ENCODE measurements at places on chromosomes 11 and 22. TPM values are rescaled to one million over a fixed set of nuclear protein-coding genes. Genes with fewer than 3 reads are reported as not detected.
A peak's percentile ranks its signal among the peaks of the same experiment; 100 is the strongest.

DNA sequence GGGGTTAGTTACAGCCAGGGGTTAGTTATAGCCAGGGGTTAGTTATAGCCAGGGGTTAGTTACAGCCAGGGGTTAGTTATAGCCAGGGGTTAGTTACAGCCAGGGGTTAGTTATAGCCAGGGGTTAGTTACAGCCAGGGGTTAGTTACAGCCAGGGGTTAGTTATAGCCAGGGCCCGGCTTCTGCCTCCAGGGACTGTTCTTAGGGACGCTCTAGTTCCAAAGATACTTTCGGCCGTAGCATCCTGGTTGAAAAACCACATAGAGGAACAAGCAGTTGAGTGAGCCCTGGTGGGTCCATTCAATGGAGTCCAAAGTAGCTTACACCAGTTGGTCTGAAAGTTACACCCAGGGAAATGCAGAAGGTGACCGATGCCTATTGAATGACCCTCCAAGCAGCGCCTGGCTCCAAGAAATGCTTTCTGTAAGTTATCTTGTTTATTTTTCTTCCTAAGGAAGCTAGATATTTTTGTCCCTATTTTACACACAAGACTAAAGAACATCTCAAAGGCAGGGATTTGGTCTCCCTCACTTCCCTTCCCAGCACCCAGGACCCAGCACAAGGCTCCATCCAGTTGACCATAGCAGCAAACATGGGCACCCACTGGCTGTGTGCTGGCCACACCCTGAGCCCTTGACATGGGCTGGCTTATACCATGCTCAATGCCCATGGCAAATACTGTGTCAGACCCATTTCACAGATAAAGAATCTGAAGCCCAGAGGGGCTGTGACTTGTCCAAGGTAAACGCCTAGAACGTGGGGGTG lies 49.7 kb upstream of the SHISAL1 start:
- H3K4me3 ChIP-seq = no peak overlapping the region
- no peak overlapping the region for H3K27ac ChIP-seq
- H3K4me1 ChIP-seq = no peaks in the 10 kb centered on the region
- peaks cover 11% of the 10 kb centered on the region for H3K27me3 ChIP-seq
- H3K36me3 ChIP-seq = no peaks in the 10 kb centered on the region

- H3K27ac ChIP-seq = no peak overlapping the region
- H3K36me3 ChIP-seq = no peaks in the 10 kb centered on the region
- H3K4me3 ChIP-seq = no peak overlapping the region
- DNase-seq = no peak
- H3K27me3 ChIP-seq = peaks cover 6% of the 10 kb centered on the region
These were observed 66.0 kb upstream of the GRAMD1B start for GRCh38 chr11:123364080-123364479.

DNA sequence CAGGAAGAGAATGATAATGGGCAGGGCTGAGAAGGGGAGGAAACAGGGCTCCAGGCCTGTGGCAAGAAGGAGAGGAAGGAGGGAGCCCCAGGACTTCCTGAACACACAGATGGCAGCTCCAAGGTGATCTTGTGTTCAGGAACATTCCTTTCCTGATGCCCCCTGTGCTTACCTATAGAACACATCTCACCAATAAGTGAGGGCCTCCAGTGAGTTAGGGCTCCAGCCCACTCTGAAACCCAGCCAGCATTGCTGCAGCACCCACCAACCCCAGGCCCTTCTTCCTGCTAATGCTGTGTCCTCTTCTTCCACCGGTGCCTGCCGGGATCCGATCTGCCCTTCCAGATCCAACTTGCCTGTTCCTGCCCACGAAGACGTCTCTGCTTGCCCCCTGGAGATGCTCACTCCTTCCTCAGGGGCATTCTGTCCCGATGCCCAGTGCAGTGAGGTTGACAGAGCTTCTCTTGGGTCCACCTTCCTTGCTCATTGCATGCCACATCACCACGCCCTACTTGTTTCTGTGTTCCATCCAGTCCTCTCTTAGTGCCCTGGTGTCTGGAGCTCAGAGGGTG lies 17.4 kb downstream of the ANKK1 start:
- H3K4me1 ChIP-seq = peaks cover 38% of the 10 kb centered on the region
- no peaks in the 10 kb centered on the region for H3K36me3 ChIP-seq
- DNase-seq = no peak

The USH1C gene
- total RNA-seq = 1.4 TPM

The CCDC188 gene
- total RNA-seq = not detected

DNA sequence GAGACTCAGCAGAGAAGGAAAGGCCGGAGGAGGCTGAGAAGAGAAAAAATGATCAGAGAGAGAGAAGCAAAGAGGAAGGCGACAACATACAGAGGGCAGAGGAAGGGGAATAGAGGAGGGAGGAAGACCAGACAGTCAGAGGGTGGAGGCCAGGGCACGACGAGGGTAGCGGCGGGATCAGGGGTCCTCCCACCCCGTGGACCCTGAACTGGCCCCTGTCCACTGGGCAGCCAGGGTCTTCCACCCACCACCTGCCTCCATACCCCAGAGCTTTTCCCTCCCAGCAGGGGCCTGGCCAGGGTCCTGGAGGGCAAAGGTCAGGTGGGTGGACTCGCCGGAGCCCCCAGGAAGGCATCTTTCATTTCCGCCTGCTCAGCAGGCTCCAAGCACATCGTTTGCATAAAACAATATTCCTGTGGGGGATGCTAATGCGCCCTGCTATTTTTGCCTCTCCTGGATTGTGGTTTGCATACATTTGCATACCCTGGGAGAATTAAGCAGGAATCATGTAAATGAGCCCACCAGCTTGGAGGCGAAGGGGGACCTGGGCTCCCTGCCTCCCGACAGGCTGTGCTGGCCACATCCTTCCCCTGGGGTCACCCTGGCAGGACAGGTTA lies 394.1 kb downstream of the MN1 start:
- peaks cover 4% of the 10 kb centered on the region for H3K36me3 ChIP-seq
- peaks cover 3% of the 10 kb centered on the region for H3K27me3 ChIP-seq
- DNase-seq = no peak
- H3K4me1 ChIP-seq = no peaks in the 10 kb centered on the region
- H3K4me3 ChIP-seq = no peak overlapping the region

The CHST1 gene
- 275 TPM for total RNA-seq

DNA sequence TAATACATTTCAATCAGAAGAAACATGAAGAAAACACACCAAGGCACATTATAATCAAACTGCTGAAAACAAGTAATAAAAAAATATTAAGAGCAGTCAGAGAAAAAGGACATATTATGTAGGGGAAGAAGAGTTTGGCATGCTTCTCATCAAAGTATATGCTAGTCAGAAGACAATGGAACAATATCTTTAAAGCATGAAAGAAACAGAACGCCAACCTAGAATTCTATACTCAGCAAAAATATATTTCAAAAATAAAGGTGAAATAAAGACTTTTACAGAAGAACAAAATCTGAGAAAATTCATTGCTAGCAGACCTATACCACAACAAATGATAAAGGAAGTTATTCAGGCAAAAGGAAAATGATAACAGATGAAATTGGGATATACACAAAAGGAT lies 34.6 kb upstream of the ANO1 start:
- H3K4me1 ChIP-seq = no peaks in the 10 kb centered on the region
- no peak for DNase-seq
- no peak overlapping the region for H3K27ac ChIP-seq
- peaks cover 12% of the 10 kb centered on the region for H3K36me3 ChIP-seq
- H3K4me3 ChIP-seq = no peak overlapping the region

DNA sequence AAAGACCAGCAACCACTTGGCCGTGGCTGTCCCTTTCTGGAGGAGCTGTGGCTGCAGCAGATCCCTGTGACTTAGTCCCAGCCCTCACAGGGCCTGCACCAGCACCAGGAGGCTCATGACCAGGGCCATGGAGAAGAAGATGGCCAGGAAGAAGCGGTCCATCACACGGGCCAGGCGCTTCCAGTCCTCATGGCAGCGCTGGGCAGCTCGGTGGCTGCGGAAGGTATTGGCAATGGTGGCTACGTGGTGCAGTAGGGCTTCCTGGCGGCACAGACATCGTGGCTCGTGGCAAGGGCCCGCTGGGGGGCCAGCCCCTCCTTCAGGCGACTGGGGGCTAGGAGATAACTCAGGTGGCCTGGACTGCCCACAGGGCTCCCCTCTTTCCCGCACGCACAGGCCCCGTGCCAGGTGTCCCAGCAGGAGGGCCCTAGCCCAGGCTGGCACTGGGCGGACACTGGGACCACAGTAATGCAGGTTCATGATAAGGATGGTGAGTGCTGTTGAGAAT lies 5.1 kb downstream of the CHRNA10 start:
- no peak overlapping the region for H3K4me3 ChIP-seq
- no peak overlapping the region for H3K27ac ChIP-seq
- peaks cover 10% of the 10 kb centered on the region for H3K27me3 ChIP-seq
- peaks cover 3% of the 10 kb centered on the region for H3K4me1 ChIP-seq

- H3K4me3 ChIP-seq = peak overlapping the region; percentile 76
- peaks cover 42% of the 10 kb centered on the region for H3K36me3 ChIP-seq
- peaks cover 64% of the 10 kb centered on the region for H3K4me1 ChIP-seq
- peaks cover 7% of the 10 kb centered on the region for H3K27me3 ChIP-seq
These were observed 2.6 kb downstream of the AP1B1 start for GRCh38 chr22:29385748-29386147.

- no peaks in the 10 kb centered on the region for H3K4me1 ChIP-seq
- no peak overlapping the region for H3K4me3 ChIP-seq
- H3K36me3 ChIP-seq = no peaks in the 10 kb centered on the region
- H3K27ac ChIP-seq = no peak overlapping the region
These were observed 323.3 kb upstream of the ZC3H12C start for GRCh38 chr11:109769858-109770257.

DNA sequence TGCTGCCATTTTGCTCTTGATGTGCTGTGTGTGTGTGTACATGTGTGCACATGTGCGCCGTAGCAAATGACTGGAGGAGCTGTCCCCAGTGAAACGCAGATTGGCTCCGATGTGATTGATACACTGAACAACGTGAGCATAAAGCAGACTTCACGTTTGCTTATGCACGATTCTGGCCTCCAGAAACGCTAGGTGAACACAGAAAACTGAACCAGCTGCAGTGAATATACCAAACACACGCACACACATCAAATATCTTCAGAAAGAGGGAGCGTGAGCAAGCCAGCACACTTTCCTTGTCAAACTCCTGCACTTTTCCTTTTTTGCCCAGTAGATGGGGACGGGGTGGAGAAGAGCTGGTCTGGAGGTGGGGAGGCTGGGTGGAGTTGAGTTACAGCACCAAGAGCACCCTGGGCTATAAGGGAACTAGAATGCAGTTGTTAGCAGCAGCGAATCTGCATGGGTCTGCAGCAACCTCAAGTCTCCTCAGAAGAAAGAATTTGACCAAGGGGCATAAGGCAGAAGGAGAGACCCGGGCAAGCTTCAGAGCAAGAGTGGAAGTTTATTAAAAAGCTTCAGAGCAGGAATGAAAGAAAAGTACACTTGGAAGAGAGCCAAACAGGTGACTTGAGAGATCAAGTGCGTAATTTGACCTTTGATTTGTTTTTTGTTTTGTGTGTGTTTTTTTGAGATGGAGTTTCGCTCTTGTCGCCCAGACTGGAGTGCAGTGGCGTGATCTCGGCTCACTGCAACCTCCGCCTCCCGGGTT lies 77.8 kb upstream of the CADM1 start:
- H3K36me3 ChIP-seq = no peaks in the 10 kb centered on the region
- H3K27me3 ChIP-seq = peaks cover 4% of the 10 kb centered on the region
- no peak overlapping the region for H3K27ac ChIP-seq
- peaks cover 2% of the 10 kb centered on the region for H3K4me1 ChIP-seq
- DNase-seq = no peak
- H3K4me3 ChIP-seq = no peak overlapping the region

DNA sequence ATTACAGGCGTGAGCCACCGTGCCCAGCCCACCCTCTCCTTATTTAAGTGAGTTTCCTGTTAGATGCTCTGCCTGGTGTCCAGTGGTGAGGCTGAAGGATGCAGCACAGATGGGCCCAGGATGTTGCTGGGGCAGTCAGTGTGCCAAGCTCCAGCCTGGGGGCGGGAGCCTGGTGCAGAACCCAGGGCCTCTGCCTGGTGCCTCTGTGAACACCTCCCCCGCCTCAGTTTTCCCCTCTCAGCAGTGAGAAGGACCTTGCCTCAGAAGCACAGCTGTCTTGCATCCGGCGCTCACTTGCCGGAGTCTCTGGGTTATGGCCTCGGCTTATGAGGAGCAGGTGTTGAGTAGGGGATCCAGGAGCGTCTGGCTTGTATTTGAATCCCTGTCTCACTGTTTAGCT lies 116.2 kb downstream of the KIAA1671 start:
- no peak overlapping the region for H3K4me3 ChIP-seq
- peaks cover 4% of the 10 kb centered on the region for H3K36me3 ChIP-seq

The SCT gene
- 1.8 TPM for total RNA-seq

DNA sequence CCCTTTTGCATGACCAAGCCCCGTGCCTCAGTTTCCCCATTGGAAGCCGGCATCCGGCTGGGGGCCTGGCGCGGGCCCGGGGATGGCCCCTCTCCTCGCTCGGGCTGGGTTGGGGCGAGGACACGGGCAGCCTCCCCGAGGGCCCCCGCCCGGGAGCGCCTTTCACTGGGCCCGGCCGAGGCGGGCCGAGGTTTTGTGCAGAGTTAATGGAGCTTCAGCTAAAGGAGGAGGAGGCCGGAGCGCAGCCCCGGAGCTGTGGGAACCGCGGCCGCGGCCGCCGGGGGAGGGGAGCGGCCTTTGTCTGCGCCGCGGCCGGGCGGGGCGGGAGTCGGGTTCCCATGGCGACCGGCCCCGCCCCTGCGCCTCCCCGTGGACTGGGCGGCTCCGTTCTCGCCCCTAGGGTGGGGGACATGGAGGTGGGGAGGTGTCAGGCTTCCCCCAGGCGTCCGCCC lies 1.4 kb upstream of the MAPK11 start:
- H3K4me3 ChIP-seq = no peak overlapping the region
- peaks cover 4% of the 10 kb centered on the region for H3K36me3 ChIP-seq
- no peaks in the 10 kb centered on the region for H3K4me1 ChIP-seq
- peaks cover 2% of the 10 kb centered on the region for H3K27me3 ChIP-seq
- peak; percentile 69 for DNase-seq
- no peak overlapping the region for H3K27ac ChIP-seq

DNA sequence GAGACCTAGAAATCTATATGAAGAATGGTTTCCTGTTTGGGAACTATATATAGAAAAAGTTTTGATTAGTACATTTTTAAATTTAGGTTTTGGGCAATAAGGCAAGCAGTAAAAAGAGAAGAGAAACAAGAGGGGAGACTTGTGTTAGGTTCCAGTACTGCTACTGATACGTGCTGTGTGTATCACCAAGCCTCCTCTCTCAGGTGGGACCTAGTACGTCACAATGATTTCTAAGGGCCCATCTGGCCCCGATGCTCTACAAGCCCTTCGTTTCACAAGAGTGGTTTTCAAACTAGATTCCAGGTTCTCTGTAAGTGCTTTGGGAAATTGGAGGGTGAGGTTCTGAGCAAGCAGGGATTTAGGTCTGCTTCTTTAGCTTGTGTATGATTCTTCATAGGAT lies 39.2 kb downstream of the USP35 start:
- DNase-seq = no peak
- H3K27me3 ChIP-seq = peaks cover 10% of the 10 kb centered on the region
- H3K4me3 ChIP-seq = no peak overlapping the region

Measured in endothelial cell (in vitro differentiated cells).